ENCODE measurements at places on chromosomes 12 and 14. TPM values are rescaled to one million over a fixed set of nuclear protein-coding genes. Genes with fewer than 3 reads are reported as not detected.

Gene HOXC4
- 1.9 TPM for total RNA-seq

Gene LRRIQ1
- 0.15 TPM for total RNA-seq

Gene PYGL
- total RNA-seq: 43.0 TPM

Gene AMHR2
- total RNA-seq: not detected

Gene GLI1
- 6.3 TPM for total RNA-seq

Gene SNAPC1
- total RNA-seq: 11.9 TPM

Gene CMKLR1
- 1.5 TPM for total RNA-seq

DNA sequence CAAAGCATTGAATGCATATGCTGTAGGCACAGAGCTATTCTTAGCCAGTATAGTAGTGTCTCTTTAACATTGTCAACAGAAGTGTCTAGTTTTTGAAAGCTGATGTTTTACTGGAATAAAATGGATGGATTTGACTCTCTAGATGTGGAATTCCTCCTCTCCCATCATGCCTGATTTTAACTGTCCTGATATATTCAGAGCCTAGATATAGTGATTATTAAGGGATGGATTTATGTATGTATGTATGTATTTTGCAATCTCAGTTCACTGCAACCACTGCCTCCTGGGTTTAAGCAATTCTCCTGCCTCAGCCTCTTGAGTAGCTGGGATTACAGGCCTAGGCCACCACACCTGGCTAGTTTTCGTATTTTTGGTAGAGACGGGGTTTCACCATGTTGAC is 144.8 kb upstream of the NAV3 start:
- DNase-seq: no peak

GRCh38 chr12:121801595-121802484 is 2.0 kb upstream of the SETD1B start:
- DNase-seq: no peak

GRCh38 chr14:49306152-49306751 is 279.9 kb downstream of the RPS29 start:
- DNase-seq: no peak

DNA sequence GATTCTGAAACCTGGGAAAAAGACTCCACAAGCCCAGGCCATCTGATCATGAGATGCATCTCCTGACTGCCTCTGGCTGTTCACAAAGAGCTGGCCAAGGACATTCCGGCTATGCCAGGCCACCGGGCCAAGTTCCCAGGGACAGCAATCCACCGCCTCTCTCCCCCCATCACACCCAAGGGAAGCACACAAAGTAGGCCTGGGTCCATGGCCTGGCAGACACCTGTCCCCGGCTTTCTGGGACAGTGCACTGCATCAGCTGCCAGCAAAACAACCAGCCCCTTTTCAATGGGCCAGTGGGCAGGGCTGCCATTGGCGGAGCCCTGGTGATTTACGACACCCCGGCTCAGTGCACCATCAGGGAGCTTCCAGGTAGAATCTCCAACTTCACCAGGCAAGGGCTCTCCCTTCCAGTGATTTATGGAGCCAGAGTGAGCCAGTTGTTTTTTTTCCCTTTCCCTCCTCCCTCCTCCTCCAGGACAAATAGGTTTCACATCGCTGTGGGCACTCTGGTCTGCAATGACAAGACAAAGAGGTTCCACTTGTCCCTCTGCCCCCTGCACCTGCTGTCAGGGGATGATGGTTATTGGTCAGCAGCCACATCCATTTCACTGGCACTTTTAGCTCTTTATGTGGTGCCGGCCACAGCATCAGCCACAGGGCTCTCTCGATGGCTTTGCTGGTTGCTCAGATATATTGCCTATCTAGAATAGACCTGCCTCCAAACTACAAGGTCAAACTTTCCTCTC is 149.6 kb downstream of the SLC38A6 start:
- DNase-seq: no peak

- peak; percentile 53 for DNase-seq
Observed at GRCh38 chr14:36129181-36129580, 47.3 kb downstream of the PTCSC3 start.

DNA sequence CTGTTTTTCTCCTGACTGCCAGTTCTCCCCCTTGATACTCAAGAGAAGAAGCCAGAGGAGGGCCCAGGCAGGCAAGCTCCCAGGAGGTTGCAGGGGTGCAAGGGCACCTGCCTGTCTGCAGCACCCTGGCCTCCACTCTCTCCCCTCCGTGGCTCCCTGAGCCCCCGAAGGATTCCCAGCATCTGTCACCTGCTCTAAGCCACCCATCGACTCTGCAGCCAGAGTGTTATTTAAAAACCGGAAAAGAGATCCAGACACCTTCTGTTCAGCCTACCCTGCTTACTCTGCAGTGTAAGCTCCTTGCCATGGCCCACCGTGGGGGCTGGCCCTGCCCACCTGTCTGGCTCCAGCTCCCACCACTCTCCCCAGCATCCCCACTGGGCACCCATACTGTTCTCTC is 121.4 kb downstream of the KSR2 start:
- no peak for DNase-seq

GRCh38 chr12:117501076-117501869 is 139.8 kb upstream of the NOS1 start:
- no peak for DNase-seq

DNA sequence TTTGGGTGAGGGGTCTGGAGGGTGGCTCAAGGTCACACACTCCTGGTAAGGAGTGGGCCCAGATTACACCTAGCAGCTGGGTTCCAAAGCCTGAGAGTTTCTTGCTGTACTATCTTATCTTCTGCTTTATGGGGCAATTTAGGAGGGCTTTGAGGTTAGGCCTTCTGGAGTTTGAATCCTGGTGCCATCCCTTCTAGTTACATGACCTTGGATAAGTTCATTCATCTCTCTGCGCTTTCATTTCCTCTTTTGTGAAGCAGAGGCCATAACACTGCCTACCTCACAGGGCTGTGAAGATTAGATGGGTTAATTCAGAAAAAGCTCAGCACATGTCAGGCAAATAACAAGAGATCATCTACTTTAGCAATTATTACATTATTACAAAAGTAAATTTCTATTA is 7.4 kb upstream of the KRT77 start:
- no peak for DNase-seq

DNA sequence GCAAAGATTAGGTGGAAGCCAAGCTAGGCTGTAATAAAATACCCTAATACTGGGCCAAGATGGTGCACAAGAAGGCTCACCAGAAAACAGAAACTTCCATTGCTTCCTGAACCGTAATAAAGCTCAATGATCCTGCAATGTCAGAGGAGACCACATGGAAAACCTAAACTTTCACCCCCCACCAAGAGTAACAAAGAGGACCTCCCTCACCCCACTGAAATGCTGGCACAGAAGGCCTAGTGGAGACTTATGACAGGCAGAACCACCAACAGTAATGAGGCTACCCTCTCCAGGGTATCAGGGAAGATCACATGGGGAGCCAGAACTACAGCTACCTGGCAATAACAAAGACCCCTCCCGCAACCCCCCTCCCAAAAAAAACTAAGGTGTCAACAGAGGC is 43.1 kb downstream of the CEP83 start:
- no peak for DNase-seq

DNA sequence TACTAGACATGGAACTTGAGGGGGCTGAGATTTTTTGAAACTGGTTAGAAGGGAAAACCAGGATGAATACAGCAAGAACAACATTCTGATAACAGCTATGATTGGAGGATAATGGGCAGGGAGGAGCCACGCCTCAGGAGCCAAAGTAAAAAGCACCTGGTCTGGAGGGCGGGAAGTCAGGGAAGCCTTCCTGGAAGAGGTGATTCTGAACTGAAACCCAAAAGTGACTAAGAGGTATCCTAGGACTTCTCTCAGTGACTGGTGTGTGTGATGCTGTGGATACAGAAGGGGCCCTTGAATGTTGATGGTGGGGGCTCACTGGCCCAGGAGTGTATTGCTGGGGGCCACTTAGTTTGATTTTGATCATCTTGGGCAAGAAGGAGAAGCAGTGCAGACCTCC is 18.8 kb upstream of the GPR68 start:
- no peak for DNase-seq

DNA sequence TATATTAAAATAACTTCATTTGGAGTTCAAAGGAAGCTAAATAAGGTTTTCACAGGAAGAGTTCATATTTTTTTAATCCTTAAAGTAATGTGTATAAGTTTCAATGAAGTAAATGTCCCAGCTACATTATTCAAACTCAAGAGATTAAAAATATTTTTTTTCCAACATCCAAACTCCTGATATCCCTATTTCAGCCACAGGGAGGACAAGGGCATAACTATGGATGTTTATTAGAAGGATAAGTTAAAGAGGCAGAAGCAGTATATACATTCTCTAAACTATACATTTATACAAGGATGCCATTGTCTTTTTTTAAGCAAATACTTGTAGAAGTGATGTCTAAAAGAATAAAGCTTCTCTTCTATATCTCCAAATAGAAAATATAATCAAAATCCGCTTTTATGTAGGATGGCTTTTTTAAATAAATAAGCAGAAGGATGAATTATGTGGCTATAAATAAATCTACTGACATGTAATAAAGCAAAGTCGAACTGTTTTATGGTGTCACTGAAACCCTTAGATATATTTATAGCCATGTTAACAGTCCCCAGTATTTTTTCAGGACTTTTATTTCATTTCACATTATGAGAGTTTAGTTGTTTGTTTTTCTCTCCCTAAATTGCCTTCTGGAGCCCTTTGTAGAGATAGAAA is 936.5 kb downstream of the DIO2 start:
- no peak for DNase-seq

- peak; percentile 87 for DNase-seq
Observed at GRCh38 chr14:67413806-67414769, 2.1 kb upstream of the PLEK2 start.

GRCh38 chr14:102180248-102180998 is 40.7 kb downstream of the WDR20 start:
- DNase-seq: no peak

GRCh38 chr12:104189915-104190555 is 25.5 kb upstream of the TXNRD1 start:
- no peak for DNase-seq

- peak; percentile 16 for DNase-seq
Observed at GRCh38 chr12:49428793-49429192, 61.5 kb downstream of the SPATS2 start.

- DNase-seq: no peak
Observed at GRCh38 chr12:12486661-12487240, 75.9 kb downstream of the DUSP16 start.

DNA sequence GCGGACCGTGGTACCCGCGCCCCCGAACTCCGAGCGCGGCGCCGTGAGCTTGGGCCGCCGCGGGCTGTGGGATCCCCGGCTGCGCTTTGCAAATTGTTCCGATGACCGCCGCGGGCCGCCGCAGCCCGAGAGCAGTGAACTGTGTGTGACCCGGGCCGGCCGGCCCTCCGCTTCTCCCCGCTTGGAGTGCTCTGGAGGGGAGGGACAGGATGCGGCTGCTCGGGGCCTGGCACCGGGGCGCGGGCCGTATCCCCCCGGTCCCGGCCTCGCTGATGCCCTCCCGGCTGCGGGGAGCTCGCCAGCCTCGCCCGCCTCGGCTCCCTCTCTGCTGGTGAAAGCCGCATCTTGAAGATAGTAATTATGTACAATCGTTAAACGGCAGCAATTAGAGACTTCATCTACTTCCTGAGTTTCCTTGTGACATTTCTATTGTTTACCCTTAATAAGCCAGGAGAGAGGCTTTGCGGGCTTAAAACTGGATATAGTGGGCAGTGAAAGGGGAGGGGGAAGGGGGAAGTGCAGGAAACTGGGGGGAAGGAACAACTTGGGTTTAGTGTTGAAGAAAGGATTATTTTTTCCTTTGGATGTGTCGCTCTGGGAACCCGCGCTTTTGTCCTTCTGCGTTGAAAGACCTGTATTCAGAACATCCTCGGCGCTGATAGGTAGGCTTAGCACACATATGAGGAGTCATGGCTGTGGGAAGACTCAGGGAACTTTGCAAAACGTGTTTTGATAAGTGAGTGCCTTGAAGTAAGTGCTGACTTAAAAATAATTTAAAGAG is 1.2 kb downstream of the PELI2 start:
- DNase-seq: no peak

GRCh38 chr14:32656601-32657000 is 282.1 kb upstream of the NPAS3 start:
- DNase-seq: no peak

DNA sequence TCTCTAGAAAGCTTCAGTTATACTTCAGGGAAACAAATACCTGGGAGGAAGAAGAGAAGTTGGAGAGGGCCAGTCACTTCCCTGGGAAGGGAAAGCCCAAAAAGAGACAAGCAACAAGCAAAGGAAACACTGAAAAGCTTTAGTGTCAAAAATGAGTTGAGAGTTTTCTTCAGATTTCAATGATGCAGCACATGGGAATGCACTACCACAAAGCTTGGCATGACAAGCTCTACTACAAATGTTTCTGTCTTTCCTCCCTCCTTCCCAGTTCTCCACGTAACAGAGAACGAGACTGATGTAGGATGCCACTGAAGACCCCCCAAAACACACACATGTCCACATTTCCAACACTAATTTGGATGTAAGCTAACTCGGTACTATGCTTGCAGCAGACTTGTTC is 26.8 kb upstream of the ADAMTS20 start:
- DNase-seq: peak; percentile 9

GRCh38 chr12:110649341-110649847 is 35.5 kb downstream of the TCTN1 start:
- DNase-seq: no peak

- DNase-seq: no peak
Observed at GRCh38 chr14:90402016-90402415, 5.2 kb downstream of the CALM1 start.

GRCh38 chr14:100103250-100104005 is 38.2 kb downstream of the EVL start:
- no peak for DNase-seq

- no peak for DNase-seq
Observed at GRCh38 chr14:61718039-61718438, 22.7 kb downstream of the HIF1A start.

GRCh38 chr12:92199819-92200576 is 54.4 kb upstream of the BTG1 start:
- DNase-seq: no peak

DNA sequence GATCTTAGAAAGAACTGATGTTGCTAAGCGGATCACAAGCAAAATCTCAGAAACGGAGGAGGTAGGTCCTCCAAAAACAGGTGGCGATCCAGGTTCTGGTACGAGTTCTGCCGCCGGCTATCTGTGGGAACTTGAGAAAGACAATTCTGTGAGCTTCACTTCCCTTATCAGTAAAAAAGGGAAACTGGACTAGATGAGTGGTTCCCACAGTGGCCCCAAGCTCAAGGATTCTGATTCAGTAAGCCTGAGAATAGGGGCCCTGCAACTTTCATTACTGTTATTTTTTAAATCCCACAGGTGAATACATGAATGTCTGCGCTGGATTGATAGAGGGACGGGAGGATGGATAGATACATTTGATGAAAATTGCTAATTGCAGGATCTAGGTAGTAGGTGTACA is 160.2 kb downstream of the PPM1H start:
- DNase-seq: no peak

- DNase-seq: no peak
Observed at GRCh38 chr14:99316281-99317163, 44.5 kb upstream of the BCL11B start.

DNA sequence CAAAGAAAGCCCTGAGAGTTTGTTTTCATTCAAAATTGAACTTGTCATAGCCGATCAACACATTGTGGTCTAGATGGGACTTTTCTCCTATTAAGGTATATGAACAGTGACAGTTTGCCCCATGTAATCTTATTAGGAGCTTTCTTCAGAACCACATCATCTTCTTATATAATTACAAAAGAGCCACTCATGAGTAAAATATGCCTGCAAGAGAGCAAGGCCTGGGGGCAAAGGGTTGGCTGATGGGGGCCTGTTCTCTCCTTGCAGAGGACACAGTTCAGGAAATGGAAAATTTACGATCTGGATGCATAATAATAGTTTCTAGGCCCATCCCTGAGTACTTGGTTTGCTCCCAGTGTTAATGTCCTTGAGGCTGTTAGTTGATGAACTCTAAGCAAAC is 87.8 kb downstream of the FLRT2 start:
- no peak for DNase-seq
